DND-41 (cell line): ENCODE measurements at places on chromosomes 4 and X.

GRCh38 chr4:139555705-139556070, 331 bp downstream of the SETD7 start:
- peaks cover 38% of the 10 kb centered on the region for H3K4me1 ChIP-seq
- peak overlapping the region; percentile 75 for H3K27ac ChIP-seq
- H3K36me3 ChIP-seq, result no peaks in the 10 kb centered on the region; the same call in 1 of the 2 replicates
- H3K4me3 ChIP-seq, result peak overlapping the region; percentile 65
- peaks cover 24% of the 10 kb centered on the region for H3K27me3 ChIP-seq
- DNase-seq, result no peak

DNA sequence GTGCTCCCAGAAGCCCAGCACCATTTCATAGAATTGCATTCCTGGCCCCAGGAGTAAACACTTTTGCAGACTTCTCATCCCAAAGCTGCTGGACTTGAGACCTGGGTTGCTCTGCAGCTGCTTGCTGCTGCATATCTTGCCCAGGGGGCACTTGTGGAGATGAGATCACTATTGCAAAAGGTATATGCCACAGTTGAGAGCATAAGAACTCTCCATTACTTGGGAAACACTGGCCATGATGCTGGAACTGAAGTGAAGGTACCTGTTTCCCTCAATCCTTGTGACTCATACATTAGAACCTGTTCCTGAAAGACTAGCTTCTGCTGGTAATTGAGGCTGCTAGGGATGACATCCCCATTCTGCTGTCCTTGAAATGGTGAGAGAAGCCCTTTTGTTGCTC, 43.1 kb upstream of the WDR1 start:
- no peak for DNase-seq
- H3K4me1 ChIP-seq, result no peaks in the 10 kb centered on the region
- H3K27ac ChIP-seq, result no peak overlapping the region

DNA sequence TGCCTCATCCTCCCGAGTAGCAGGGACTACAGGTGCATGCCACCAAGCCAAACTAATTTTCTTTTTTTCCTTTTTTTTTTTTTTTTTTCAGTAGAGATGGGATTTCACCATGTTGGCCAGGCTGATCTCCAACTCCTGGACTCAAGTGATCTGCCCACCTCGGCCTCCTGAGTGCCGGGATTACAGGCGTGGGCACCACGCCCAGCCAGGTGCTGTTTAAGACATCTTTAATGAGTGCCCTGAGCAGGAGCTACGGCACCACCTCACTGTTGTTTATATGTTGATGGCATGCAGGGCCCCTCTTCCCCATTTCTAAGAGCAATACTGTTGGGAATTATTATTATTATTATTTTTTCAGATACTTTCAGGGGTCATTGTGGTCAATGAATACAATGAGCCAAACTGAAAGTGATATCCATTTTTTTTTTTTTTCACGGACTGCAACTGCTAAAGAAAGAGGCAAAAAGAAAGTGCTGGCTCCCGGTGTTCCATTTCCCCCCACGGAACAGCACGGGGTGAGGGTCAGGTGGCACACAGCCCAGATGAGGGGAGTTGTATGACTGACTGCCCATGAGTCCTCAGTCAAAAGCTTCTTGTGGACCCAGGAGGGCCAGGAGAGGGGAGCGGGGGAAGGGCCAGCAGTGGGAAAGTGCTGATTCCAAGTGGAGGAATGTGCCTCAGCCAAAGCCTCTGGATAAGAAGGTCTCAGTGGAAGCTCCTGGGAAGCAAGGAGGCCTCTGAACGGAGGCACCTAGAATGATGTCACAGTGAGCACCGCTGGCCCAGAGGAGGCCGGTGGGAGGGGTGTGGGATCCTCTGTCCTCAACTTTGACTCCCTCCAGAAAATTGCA, 101.8 kb upstream of the HPF1 start:
- no peak for DNase-seq
- no peaks in the 10 kb centered on the region for H3K36me3 ChIP-seq
- no peaks in the 10 kb centered on the region for H3K4me1 ChIP-seq
- no peak overlapping the region for H3K4me3 ChIP-seq

DNA sequence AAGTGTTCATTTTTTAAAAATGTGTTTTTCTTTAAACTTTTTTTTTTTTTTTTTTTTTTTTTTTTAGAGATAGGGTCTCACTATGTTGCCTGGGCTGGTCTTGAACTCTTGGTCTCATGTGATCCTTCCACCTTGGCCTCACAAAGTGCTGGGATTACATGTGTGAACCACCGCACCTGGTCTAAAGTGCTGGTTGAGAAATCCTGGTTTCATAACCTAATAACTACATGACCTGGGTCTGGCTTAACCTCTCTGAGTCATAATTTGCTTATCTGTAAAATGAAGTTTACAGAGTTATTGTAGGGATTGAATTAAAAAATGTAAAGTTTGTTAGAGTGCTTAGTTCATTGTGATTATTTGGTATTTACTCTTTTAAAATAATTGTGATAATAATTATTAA, 5.2 kb downstream of the HSD17B13 start:
- H3K36me3 ChIP-seq, result no peaks in the 10 kb centered on the region; the same call in 1 of the 2 replicates
- no peak for DNase-seq
- H3K27me3 ChIP-seq, result no peaks in the 10 kb centered on the region
- no peaks in the 10 kb centered on the region for H3K4me1 ChIP-seq

- no peaks in the 10 kb centered on the region for H3K36me3 ChIP-seq
- H3K27me3 ChIP-seq, result no peaks in the 10 kb centered on the region
- peaks cover 10% of the 10 kb centered on the region for H3K4me1 ChIP-seq
- no peak for DNase-seq
- no peak overlapping the region for H3K4me3 ChIP-seq
- no peak overlapping the region for H3K27ac ChIP-seq
Observed at GRCh38 chrX:65772842-65773241, 105.4 kb downstream of the MSN start.
